ENCODE measurements at places on chromosomes 7 and 10.

DNA sequence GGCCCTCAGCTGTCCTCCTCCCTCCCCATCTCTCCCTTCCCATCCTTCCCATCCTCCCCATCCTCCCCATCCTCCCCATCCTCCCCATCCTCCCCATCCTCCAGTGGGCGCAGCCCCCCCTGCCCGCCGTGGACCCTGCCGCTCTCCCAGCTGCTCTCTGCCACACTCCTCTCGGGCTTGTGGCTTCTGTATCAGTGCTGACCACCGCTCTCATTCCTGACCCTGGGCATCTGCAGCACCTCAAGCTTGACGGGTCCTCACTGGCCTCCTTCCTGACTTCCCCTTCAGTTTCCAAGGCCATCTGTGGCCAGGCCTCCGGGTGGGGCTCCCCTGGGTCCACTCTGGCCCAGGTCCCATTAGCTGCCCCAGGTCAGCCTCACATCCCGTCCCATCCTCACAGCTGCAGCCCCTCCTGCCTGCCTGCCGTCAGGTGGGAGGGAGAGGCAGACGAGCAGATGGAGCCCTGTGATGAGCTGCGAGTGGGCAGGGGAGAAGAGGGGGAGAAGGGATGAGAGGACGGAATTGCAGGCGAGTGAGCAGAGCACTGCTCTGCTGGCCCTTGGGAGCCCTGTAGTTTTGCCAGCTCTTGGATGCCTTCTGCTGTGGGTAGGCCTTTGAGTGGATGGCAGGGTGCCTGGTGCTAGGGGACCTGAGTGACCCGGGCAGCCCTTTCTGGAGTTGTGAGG, 35.7 kb downstream of the LHPP start:
- DNase-seq: no peak

DNA sequence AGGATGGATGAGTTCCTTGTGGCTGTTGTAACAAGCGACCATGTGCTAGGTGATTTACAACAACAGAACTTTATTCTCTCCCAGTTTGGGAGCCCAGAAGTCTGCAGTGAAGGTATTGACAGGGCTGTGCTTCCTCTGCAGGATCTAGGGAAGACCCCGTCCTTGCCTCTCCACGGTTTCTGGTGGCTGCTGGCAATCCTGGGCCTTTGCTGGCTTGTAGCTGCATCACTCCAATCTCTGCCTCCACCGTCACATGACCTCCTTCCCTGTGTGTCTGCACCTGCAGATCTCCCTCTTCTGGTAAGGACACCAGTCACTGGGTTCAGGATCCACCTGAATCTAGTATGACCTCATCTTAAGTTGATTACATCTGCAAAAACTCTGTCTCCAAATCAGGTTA, 115.6 kb downstream of the GLRX3 start:
- no peak for DNase-seq

- no peak for DNase-seq
Measured at GRCh38 chr7:68821846-68822245, 776.4 kb upstream of the AUTS2 start.

- no peak for DNase-seq
Measured at GRCh38 chr10:132310701-132311337, 3.1 kb upstream of the STK32C start.

GRCh38 chr7:11612737-11613136, 219.3 kb downstream of the THSD7A start:
- no peak for DNase-seq
